T1000 (cell line): ENCODE measurements at places on chromosomes 5 and 9.

GRCh38 chr5:115393239-115393638 is 96.8 kb upstream of the CCDC112 start:
- no peak for DNase-seq

DNA sequence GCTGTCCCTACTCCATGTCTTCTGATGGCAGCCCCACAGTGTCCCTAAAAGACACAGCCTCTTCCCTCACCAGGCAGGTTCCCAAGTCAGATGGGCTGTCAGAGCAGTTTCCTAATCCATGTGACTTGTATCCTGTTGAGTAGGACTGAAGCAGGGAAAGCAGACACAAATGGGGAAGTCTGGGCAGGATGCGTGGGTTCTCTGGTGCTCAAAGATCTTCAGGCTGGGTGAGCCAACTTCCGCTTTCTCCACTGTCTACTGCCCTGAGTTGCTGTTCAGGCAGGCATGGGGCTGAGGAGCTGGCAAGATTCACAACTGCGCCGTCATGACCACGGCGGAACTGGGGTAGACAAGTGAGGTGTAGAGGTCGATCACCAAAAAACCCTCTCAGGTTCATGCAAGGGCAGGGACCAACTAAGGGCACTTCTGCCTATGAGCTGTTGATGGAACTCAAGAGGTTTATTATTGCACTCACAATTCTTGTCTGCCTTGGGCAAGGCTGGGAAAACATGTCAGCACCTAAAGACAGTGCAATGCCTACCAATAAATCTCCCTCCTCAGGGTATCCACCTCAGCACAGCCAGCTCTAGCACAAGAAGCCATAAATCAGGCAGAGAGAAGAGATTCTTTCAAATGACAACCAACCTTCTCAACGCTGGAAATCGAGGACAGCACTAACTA is 83.4 kb downstream of the RAPGEF1 start:
- DNase-seq = no peak

- no peak for DNase-seq
These were observed 458.6 kb upstream of the PAPPA start for GRCh38 chr9:115694991-115695390.

GRCh38 chr5:62066761-62067277 is 239.2 kb upstream of the KIF2A start:
- no peak for DNase-seq

DNA sequence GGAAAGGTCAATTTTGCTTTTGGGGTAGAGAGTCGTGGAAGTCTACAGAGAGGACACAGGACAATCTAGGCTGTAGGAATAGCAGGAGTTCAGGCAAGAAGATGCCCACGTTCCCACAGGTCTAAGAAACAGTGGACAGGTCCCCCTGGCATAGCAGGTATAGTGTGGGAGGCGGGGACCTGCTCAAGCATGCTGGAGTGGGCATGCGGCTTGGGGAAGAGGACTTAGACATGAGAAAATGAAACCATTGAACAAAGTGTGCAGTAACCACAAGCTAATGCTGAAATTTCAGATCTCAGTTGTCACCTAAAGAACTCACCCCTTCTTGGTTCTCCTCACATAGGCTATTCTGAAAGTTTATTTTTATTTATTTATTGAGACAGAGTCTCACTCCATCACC is 142.8 kb upstream of the EFNA5 start:
- no peak for DNase-seq

DNA sequence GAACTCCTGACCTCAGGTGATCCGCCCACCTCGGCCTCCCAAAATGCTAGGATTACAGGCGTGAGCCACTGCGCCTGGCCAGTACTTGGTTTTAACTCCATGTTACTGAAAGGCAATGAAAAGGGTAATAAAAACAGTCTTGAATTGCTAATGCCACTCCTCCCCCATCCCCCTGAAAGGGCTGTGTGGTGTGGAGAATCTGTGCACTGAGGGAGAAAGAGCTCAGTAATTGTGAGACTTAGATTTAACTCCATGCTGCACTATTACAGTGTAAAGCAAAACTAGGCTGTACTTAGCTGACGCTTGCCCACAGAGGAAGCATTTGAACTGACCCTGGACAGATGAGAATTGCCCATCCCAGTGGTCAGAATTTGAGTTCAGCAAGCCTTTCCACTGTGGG is 1662.4 kb upstream of the ACO1 start:
- no peak for DNase-seq

DNA sequence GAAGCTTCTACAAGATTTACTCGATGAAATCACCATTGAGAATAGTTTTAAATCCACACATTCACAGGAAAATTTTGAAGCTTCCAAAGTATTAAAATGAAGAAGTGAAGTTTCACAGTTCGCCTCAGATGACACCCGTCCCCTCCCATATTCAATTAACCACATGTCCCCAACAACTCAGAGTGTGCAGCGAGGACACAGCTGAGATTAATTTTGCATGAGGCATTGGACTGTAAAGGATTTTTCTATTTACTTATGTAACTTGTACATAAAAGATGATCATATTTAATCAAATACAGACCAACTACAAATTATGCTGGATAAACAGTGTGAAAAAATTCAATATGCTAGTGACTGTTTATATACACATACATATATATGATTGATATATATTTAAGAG is 84.7 kb upstream of the OLFM1 start:
- DNase-seq = no peak

DNA sequence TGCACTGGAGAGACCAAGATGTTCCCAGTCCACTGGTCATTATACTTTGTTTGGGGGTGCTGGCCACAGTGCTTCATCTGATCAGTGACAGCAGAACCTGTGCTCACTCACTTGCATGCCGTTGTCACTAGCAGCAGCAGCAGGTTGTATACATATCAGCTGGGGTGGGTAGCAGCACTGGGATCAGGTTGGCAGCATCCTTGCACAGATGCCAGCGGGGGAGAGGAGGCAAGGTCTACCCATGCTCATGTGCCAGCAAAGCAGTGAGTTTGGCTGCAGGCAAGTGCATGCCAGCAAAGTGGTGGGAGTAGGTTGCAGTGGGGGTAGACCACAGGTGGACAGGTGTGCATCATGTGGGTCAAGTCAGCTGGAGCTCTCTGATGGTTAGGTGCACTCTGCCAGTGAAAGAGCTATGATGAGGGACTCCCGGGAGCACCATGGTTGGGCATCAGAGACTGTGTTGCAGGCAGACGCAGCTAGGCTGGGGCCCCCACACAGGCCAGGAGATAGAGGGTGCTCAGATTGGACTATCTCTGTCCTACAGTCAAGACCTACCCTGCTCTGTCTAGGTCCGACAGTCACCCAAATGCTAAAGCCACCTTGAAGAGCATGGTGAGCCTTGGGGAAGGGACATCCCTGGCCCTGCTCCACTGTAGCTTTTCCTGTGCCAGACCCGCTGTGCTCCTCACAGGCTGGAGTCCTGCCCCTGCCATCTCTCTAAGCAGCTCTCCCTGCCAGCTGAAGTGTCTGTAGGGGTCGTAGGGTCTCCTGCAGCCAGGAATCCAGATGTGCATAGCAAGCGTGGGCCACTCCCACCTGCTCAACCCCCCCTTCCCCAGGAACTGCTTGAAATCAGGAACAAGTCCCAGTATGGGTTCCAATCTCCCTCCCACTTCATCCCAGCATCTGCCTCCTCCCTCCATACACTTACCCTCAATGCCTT is 119.8 kb downstream of the RNF180 start:
- no peak for DNase-seq

GRCh38 chr9:20417373-20418080 is 204.8 kb downstream of the MLLT3 start:
- DNase-seq = no peak

DNA sequence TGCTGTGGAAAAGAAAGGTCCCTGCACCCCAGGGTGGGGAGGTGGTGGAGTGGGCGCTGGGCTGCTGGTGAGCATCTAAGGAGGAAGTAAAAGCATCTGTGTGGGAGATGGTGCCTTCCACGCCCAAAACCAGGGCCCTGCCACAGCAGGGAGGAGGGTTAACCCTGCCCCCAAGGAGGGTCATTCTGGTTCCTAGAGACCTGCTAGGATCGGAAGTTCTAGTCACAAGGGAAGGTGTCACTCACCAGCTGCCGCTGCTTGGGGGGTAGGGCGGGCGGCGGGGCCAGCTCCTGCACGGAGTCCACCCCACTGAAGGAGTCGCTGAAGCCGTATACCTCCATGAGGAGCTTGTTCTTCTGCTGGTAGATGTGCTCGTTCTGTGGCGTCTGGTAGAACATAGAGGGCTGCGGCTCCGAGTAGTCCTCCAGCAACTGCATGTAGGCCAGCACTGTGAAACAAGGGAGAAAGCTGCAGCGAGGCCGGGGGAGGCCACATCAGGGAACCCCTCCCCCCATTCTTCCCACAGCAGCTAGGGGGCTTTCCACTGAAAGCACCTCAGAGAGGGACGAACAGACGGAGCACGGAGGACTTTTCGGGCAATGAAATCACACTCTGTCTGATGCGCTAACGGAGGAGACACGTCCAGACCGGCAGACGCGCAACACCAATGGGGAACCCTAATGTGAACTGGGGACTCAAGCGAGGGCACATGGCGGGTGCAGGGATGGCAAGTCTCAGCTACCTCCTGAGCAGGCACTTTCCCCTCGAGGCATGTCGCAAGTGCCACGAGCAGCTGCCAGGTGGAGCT is 76.4 kb downstream of the PRRT1B start:
- DNase-seq = no peak
